ENCODE measurements at places on chromosomes 16 and 17. TPM values are rescaled to one million over a fixed set of nuclear protein-coding genes. Genes with fewer than 3 reads are reported as not detected.

Gene MT1H
- polyA plus RNA-seq: not detected

- H3K27ac ChIP-seq: no peak overlapping the region
- no peak overlapping the region for H3K4me3 ChIP-seq
- H3K36me3 ChIP-seq: no peaks in the 10 kb centered on the region
- no peaks in the 10 kb centered on the region for H3K4me1 ChIP-seq
- DNase-seq: no peak
These were observed 14.7 kb upstream of the ZCCHC14 start for GRCh38 chr16:87507351-87508069.

- no peaks in the 10 kb centered on the region for H3K27me3 ChIP-seq
- peak overlapping the region; percentile 14 for H3K27ac ChIP-seq
- no peak overlapping the region for H3K4me3 ChIP-seq
- DNase-seq: no peak
- H3K4me1 ChIP-seq: peaks cover 4% of the 10 kb centered on the region
These were observed 34.9 kb downstream of the NDEL1 start for GRCh38 chr17:8470447-8471047.

DNA sequence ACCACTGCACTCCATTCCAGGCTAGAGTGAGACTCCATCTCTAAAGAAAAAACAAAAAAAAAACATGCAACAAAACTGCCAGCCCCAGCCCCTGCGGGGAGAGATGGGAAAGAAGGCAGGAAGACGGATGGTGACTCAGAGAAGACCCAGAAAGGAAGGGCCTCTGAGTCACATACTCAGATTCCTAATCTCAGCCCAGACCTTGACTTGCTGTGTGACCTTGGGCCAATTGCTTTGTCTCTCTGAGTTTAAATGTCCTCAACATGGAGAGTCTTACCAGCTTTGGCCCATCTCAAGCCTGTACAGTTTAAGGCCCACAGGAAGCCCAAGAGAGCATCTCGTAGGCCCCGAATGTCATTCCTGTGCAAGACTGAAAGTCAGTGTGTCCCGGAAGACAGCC, 86.5 kb upstream of the LHX1 start:
- no peaks in the 10 kb centered on the region for H3K36me3 ChIP-seq
- peak; percentile 82 for DNase-seq
- H3K27ac ChIP-seq: no peak overlapping the region
- peaks cover 2% of the 10 kb centered on the region for H3K4me1 ChIP-seq
- H3K4me3 ChIP-seq: no peak overlapping the region

DNA sequence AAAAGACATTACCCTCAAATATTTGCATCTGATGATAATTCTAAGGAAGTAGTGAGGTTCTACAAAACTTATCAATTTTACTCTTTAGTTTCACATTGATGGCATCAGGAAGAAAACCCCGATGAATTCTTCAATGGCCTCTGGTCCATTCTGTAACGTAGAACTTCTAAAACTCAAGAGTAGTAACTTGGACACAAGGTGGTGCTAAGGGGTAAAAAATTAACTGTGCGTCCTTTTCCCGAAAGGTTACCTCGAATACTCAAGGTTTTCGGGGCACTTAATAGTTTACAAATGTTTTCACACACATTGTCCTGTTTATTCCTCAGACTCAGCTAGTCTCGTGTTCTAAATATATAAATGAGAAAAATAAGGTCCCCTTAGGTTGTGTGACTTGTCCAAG, 517.3 kb upstream of the ZFHX3 start:
- no peaks in the 10 kb centered on the region for H3K4me1 ChIP-seq
- no peaks in the 10 kb centered on the region for H3K27me3 ChIP-seq
- H3K36me3 ChIP-seq: no peaks in the 10 kb centered on the region

- H3K36me3 ChIP-seq: no peaks in the 10 kb centered on the region
- H3K27ac ChIP-seq: no peak overlapping the region
- DNase-seq: no peak
- H3K4me1 ChIP-seq: peaks cover 2% of the 10 kb centered on the region
- no peak overlapping the region for H3K4me3 ChIP-seq
These were observed 68.6 kb downstream of the CCDC182 start for GRCh38 chr17:57676543-57676942.

GRCh38 chr17:35022536-35023063, 40.9 kb downstream of the RFFL start:
- H3K4me1 ChIP-seq: peaks cover 7% of the 10 kb centered on the region
- no peak overlapping the region for H3K4me3 ChIP-seq
- no peaks in the 10 kb centered on the region for H3K27me3 ChIP-seq
- peaks cover 2% of the 10 kb centered on the region for H3K36me3 ChIP-seq
- H3K27ac ChIP-seq: peak overlapping the region; percentile 88

- H3K27me3 ChIP-seq: peaks cover 3% of the 10 kb centered on the region
- peak; percentile 81 for DNase-seq
- H3K4me3 ChIP-seq: peak overlapping the region; percentile 93
- H3K27ac ChIP-seq: peak overlapping the region; percentile 65
- peaks cover 7% of the 10 kb centered on the region for H3K36me3 ChIP-seq
These were observed 972 bp downstream of the RSAD1 start for GRCh38 chr17:50479522-50480141.

GRCh38 chr17:31052187-31052889, 42.4 kb upstream of the NF1 start:
- no peaks in the 10 kb centered on the region for H3K36me3 ChIP-seq
- no peak overlapping the region for H3K4me3 ChIP-seq
- peaks cover 10% of the 10 kb centered on the region for H3K4me1 ChIP-seq
- H3K27me3 ChIP-seq: no peaks in the 10 kb centered on the region
- peak; percentile 97 for DNase-seq
- peak overlapping the region; percentile 46 for H3K27ac ChIP-seq

Data from fibroblast of lung (primary cell).